ENCODE measurements at places on chromosomes 2 and 18.

DNA sequence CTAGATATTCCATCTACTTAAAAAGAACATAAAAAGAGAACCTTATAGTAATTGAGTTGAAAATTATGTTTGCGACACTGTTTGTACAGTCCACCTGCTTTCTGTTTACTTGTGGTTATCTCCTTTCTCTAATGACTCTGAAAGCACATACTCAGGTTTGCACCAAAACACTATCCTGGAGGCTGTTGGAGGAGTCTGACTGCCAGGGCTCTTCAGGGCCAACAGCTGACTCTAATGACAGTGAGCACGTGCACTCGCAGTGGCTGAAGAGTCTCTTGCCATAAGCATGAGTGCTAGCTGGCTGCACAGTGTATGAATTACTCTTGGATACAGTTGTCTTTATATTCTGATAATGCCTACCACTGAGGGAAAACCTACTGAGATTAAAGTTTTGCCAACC lies 16.7 kb upstream of the GLS start:
- DNase-seq: no peak

DNA sequence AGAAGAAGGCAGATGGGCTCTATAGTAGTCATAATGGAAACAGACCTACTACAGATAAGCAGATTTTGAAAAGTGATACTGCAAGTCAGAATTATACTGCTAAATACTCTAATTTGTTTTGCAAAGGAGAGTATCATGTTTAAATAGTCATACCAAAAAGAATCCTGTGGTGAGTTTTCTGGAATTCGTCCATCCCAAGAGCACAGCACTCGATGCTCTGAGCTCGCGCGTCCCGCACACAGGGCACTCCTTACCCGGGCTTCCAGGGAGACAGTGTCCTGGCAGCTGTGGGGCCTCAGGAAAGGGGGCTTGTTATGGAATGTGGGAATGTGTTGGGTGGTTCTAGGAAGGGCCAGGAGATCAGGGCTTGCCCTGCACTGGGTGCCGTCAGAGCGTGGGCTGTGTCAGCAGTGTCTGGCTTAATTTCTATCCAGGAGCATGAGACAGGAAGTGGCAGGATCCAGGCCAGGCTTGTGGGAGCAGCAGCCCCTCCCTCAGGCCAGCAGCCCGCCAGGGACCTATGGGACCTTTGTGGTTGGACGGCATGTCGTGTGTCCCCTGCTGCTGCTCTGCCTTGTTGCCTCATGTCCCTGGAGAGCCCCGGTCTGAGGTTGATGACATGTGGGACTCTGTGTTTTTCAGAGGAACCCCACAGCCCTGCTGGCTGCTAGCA lies 193.2 kb upstream of the TPO start:
- DNase-seq: no peak

DNA sequence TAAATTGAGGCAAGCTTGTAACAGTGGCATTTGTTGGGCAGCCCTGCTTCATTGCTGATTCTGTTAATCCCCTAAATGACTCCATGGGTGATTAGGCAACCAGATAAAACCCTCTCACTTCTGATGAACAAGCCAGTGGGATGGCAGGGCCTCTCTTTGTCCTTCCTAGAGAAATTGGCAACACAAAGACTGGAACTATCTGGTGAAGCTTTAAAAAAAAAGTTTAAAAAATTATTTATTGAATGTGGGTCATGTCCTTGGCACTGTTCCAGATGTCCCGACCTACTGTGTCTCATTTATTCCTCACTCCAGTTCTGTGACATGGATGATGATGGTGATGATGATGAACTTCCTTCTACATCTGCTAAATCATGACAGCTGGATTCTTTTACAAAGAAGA lies 30.8 kb downstream of the NRP2 start:
- no peak for DNase-seq

- no peak for DNase-seq
Measured at GRCh38 chr2:109288544-109289368, 159.8 kb downstream of the SH3RF3 start.

DNA sequence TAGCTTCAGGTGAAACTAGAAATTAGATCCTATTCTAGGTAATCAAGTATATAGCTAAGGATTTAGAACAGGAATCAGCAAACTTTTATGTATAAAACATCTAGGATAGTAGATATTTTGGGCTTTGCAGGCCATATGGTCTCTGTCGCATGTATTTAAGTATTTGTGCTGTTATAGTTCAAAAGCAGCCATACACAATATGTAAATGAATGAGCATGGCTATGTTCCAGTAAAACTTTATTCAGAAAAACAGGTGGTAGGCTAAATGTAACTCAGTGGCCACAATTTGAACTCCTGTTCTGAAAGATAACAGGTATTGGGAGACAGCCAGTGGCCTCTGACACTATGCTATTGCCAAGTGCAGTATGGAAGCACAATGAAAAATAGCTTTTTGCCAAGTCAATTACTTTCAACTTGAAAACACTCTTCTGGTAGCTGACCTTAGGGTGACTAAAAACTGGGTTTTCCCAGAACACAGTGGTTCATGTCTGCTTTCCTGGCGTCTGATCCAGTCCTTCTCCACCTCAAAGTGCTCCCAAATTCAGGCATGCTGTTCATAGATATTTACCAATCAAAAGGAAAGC lies 304.7 kb upstream of the SYT4 start:
- no peak for DNase-seq

GRCh38 chr18:7856116-7856515 lies 289.0 kb downstream of the PTPRM start:
- no peak for DNase-seq

DNA sequence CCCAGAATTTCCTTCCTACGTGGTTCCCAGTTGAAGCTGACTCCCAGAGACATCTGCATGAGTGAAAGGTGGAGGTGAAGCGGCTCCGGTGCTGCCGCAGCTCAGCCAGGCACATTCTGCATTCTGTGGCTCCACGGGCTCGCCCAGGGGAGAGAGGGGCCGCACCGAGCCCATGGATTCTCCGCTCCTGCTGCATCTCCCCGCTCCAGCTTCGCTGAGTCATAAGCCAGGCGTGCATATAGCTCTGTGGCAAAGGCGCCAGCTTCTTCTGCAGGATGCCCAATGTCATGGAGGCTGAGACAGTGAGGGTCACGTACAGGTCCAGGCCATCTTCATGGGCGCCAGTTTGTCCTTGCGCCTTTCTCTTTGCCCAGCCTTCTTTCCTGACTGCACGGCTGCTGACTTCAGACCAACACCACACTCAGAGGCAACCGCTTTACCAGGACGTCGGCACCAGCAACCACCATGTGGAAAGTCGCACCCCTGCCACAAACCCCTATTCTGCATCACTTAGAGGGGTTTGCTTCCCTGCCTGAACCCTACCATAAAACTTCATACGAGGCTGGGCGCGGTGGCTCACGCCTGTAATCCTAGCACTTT lies 215.7 kb downstream of the MGAT5 start:
- no peak for DNase-seq

GRCh38 chr2:62200291-62200841 lies 4.5 kb downstream of the B3GNT2 start:
- no peak for DNase-seq

GRCh38 chr18:79010802-79011201 lies 31.2 kb downstream of the SALL3 start:
- no peak for DNase-seq

DNA sequence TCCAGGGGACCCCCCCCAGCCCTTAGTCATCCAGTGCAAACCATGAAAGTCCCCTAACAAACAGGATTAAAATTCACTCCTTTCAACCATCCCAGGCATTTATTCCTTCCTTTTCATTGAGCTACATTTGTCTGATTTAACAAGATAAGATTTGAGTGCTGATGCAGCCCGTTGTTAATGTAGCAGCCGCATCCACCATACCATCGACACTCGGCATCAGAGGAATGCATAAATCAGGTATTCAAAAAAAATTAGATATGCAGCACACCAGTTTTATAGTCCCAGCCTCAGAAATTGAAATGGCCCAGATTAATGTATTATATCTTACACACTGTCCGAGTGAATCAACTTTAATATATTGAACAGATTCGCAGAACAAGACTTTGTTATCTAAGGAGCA lies 676.5 kb upstream of the FANCL start:
- DNase-seq: no peak

GRCh38 chr18:49751427-49752094 lies 61.8 kb downstream of the ACAA2 start:
- DNase-seq: no peak

GRCh38 chr2:160471950-160472349 lies 21.7 kb downstream of the RBMS1 start:
- DNase-seq: no peak

GRCh38 chr2:12506846-12507245 lies 209.9 kb upstream of the TRIB2 start:
- no peak for DNase-seq

DNA sequence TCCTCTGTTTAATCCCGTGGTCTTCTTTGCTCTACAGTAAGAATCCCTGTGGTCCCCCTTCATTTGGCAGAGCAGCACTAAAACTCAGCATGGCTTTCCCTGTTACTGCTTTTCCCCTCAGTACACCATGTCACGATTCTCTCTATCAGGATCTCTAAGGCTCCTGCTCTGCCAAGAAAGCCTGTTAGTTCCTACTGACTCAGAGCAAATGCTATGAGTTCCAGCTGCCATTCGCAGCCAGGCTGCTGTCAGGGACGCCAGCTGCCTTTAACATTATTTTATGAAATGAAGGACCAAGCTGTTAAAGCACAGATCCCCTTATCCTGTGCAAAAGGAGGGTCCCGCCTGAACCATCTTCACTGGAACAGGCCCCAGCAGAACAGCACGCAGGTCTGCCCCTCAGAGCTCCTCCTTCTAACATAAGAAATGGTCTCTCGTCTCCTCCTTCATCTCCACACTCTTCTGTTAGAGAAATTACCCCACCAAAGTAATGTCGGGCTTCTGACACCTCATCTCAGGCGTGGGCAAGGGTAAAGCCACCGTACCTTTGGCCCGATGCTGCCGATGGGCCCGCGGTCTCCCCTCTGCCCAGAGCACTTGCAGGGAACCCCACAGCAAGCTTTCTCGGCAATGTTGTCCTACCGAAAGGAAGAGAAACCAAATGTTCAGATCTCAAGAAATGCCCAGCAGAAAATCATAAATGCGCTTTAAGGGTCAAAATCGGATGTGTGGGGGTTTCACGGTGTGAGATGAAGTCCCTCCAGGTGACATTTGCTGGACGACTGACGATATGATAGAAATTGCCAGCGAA lies 52.6 kb downstream of the COL6A3 start:
- no peak for DNase-seq

GRCh38 chr2:194232600-194232999 lies 1424.4 kb upstream of the SLC39A10 start:
- no peak for DNase-seq

DNA sequence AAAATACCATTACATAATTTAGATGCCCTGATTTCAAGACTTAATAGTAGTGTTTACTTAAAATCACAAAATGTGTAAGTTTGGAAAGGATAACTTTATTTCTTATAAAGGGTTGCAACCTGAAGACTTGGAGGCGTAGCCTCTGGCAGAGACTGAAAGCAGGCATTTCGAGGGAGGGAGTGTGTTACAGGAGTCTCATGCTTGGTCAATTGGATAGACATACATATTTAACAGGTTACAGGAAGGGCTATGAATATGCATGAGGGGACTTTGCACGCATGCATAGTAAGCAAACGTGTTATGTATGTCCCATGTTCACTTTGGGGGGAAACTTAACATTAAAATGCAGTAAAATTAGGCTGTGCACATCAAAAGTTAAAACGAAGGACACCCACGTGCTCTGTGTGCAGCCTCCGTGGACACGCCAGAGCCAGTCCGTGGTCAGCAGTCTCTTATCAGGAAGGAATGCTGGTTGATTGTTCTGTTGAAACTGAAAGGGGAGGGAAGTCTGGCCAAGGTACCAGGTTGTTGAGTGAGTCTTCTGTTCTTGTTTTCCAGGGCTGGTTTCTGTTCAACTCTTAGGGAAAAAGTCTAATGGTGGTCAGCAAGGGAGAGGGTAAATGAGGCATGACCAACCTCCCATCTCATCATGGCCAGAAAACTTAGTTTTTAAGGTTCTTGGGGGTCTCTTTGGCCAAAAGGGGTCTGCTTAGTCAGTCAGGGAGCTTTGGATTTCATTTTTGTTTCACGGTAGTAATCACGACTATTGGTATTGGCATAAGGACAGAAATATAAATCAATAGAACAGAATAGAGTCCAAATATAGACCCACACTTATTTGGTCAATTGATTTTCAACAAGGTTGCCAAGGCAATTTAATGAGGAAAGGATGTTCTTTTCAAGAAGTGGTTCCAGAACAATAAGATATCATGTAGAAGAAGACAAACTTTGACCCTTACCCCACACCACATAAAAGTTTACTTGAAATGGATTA lies 121.9 kb downstream of the MCFD2 start:
- no peak for DNase-seq

GRCh38 chr2:73033766-73034381 lies 37.6 kb downstream of the SFXN5 start:
- no peak for DNase-seq

DNA sequence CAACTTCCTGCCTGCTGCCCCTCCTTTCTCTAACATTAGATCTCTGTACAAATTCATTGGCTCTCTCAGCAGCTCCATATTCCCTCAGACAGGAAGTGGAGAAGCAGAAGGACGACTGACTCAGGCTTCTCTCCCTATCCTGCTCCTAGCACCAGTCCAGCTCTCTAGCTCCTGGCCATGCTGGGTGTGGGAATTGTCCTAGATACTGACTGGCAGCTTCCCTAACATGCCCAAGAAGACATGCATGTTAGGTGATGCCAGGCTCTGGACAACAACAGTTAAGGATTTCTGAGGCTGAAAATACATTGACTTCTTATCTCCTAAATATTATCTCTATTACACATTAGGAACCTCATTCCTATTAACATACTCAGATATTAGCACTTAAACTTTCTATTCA lies 292.9 kb downstream of the IKZF2 start:
- DNase-seq: no peak

GRCh38 chr2:134873152-134873551 lies 34.7 kb downstream of the ACMSD start:
- no peak for DNase-seq

- no peak for DNase-seq
Measured at GRCh38 chr2:208175840-208176153, 12.4 kb upstream of the CRYGA start.

- DNase-seq: no peak
Measured at GRCh38 chr18:78610179-78610578, 369.4 kb upstream of the SALL3 start.

DNA sequence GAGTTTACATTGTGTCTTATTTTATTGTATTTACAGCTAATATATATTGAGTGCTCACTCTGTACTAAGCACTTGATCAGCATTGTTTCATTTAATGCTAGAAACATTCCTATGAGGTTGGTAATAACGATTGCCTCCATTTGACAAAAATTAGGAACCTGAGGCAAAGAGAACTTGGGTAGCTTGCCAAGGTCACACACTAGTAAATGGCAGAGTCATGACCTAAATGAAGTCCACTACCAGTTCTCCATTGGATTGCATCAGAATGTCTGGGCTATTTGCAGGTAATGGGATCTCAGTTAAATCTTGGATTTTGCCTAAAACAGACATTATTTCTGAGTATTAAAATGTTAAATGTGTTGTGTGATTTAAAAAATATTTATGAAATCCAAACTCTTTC lies 65.8 kb upstream of the CRIM1 start:
- DNase-seq: no peak

DNA sequence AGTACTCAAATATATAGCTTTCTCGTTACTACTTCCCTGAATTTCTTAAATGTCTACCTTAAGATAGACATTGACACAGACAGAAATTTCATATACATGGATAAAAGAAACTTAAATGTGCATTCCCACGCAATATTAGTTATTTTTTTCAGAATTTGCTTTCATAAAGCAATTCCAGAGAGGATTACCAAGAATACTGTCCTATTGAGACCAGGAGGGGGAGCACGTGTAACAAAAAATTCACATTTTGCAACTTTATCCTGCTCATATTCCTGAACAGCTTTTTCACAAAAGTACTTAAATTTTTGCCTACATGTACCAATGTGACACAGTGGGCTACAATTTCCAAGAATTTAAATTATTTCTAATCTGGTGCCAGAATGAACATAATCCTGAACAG lies 30.7 kb upstream of the ERCC3 start:
- DNase-seq: no peak

All from activated gamma-delta T cell treated with Interleukin-2 at 50 U/mL for 16 hours (primary cell).